ENCODE measurements at places on chromosomes 12 and 14.

DNA sequence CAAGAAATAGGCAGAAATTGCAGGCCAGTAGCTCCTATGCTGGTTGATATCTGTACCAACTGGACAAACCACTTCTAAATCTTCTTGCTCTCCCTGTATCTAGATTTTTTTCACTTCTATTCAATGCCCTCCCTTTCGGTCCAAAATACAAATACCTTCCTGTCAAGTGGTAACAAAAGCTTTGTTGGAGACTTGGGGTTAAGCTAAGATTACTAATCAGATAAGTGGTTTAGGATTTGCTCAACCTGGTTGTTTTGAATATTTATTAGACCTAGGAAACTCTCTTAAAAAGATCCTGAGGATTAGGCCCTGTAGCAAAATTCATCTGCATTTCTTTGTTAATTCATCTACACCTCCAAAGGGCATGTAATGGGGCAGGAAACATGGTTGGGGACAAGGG is 410.1 kb downstream of the NAV3 start:
- no peak for DNase-seq

DNA sequence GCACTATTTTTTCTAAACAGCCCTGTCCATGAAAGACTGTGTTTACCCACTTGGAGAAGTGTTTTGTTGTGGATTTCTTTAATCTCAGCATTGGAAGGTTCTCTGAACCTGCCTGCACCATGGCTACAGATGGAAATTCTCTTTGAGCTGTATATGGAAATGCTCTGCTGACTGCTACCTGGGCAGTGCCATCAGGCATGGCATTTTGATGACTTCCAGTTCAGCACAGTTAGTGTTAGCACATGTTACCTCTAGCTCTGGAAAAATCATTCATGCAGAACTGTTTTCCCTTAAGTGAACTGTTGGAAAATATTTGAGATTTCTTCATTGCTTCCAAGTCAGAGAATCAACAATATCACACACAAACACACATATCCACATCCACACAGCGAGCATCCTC is 52.6 kb upstream of the RIC8B start:
- DNase-seq: no peak

GRCh38 chr12:13093848-13094220 is 9.6 kb downstream of the GSG1 start:
- no peak for DNase-seq

DNA sequence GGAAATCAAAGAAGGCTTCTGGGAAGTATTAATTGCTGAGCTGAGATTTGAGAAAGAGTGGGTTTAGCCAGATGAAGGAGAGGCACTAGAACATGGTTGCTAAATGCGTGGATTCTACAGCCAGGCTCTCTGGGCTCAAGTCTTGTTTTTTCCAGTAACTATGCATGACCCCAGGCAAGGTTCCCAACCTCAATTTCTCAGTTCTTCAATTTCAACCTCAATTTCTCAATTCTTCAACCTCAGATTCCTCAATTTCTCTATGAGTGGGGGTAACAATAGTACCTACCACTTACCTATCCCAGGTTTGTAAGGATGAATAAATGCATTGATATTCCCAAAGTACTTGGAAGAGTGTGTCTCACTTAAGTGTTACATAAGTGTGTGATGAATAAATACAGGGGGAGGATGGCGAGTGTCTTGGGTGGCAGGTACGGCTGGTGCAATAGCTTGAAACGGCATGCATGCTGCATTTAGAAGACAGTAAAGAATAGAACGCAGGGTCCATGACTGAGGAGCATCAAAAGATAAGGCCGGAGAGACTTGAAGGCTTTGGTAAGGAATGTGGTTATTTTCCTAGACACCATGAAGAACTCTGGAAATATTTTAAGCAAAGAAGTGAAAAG is 149.1 kb upstream of the ATP2B1 start:
- no peak for DNase-seq

GRCh38 chr12:104799458-104799857 is 158.6 kb downstream of the SLC41A2 start:
- no peak for DNase-seq

DNA sequence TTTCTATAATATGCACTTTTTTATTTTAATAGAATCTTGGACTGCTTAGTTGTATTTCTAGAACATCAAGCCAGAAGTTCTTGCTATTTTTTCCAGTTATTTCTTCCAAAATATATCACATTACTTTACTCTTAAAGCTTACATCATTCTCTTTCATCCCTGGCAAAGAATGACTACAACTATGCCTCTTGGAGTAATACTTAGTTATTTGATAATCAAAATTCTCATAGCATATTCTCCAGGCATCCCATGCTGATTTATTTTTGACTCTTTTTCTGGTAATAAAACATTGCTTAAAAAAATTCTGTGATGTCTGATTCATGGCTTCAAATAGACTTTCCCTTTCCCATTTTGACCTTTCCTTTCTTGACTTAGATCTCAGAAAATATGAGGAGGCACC is 118.7 kb upstream of the TSPAN8 start:
- DNase-seq: no peak

DNA sequence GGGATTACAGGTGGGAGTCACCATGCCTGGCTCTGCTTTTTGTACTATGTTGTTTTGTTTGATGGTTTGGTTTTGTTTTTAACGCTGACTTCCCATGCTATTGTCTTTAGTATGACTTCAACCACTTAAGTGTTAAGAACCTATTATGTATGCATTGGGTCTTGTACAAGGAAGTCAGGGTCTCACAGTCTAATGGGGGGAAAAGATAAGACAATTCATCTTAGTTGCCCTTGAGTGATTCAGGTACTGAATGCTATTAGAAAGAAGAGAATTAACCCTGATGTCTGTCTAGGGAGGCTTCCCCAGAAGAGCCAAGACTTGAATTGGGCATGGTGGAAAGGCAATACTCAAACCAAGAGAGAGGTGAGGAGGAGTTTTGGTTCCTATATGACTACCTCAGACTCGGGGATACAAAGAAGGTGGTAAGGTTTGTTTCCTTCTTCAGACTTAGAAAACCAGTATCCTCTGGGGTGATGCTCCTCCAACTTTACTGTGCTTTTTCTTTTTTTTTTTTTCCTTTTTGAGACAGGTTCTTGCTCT is 64.6 kb downstream of the SUSD6 start:
- DNase-seq: no peak

DNA sequence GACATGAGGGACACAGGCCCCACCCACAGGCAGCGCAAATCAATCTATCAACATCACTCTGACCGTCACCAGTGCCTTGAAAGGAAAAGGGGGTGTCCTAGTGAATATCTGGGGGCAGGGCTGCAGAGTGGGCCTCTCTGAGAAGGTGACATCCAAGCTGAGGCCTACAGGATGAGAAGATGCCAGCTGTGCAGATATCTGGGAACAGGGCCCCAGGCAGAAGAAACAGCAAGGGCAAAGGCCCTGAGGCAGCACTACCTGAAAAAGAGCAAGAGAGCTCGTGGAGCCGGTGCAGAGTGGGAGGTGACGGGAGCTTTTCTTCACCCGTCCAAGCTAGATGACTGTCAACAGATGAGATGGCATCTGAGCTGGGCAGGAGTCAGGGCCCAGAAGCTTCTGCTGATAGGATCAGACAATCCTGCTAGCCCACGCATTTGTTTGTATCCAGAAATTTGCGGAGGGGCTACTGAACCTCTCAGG is 12.5 kb upstream of the TMEM119 start:
- DNase-seq: no peak

DNA sequence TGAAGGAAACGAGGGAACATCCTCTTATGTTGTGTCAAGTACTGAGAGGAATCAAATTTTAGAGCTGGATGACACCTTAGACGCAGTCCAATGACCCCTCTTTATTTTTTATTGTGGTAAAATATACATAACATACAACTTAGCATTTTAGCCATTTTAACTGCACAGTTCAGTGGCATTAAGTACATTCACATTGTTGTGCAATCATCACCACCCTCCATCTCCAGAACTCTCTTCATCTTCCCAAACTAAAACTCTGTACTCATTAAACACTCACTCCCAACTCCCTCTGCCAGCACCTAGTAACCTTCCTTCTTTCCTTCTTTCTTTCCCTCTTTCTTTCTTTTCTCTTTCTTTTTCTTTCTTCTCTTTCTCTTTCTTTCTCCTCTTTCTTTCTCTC is 97.2 kb upstream of the SLC24A4 start:
- no peak for DNase-seq
